Uterus (tissue), 4 donors: ENCODE measurements at places on chromosomes 5 and 9. TPM values are rescaled to one million over a fixed set of nuclear protein-coding genes. Genes with fewer than 3 reads are reported as not detected.

The KIF20A gene
- not detected for total RNA-seq

The DCAF10 gene
- total RNA-seq: 34.8 TPM

The ORM2 gene
- total RNA-seq: not detected

The DIPK1B gene
- 20.8 TPM for total RNA-seq

The PRKACG gene
- total RNA-seq: not detected

The CYSRT1 gene
- total RNA-seq: not detected

- no peak for DNase-seq
These were observed 41.0 kb upstream of the DMRT3 start for GRCh38 chr9:935348-935965.

DNA sequence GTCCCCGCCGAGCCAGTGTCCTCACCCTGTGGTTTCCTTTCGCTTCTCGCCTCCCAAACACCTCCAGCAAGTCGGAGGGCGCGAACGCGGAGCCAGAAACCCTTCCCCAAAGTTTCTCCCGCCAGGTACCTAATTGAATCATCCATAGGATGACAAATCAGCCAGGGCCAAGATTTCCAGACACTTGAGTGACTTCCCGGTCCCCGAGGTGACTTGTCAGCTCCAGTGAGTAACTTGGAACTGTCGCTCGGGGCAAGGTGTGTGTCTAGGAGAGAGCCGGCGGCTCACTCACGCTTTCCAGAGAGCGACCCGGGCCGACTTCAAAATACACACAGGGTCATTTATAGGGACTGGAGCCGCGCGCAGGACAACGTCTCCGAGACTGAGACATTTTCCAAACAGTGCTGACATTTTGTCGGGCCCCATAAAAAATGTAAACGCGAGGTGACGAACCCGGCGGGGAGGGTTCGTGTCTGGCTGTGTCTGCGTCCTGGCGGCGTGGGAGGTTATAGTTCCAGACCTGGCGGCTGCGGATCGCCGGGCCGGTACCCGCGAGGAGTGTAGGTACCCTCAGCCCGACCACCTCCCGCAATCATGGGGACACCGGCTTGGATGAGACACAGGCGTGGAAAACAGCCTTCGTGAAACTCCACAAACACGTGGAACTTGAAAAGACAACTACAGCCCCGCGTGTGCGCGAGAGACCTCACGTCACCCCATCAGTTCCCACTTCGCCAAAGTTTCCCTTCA is 1.4 kb downstream of the GLIS3 start:
- DNase-seq: no peak

- no peak for DNase-seq
These were observed 2385.2 kb upstream of the C9orf72 start for GRCh38 chr9:29958469-29958868.

- DNase-seq: peak; percentile 48
These were observed at the start of gene GGTA1 for GRCh38 chr9:121499427-121500164. GGTA1 (minus strand) TSS chr9:121499844; CDS start chr9:121467922, 31,922 bp downstream.

GRCh38 chr9:136380381-136380780 is 6.9 kb upstream of the CARD9 start:
- no peak for DNase-seq

GRCh38 chr9:76581731-76582130 is 122.7 kb downstream of the GCNT1 start:
- DNase-seq: no peak

DNA sequence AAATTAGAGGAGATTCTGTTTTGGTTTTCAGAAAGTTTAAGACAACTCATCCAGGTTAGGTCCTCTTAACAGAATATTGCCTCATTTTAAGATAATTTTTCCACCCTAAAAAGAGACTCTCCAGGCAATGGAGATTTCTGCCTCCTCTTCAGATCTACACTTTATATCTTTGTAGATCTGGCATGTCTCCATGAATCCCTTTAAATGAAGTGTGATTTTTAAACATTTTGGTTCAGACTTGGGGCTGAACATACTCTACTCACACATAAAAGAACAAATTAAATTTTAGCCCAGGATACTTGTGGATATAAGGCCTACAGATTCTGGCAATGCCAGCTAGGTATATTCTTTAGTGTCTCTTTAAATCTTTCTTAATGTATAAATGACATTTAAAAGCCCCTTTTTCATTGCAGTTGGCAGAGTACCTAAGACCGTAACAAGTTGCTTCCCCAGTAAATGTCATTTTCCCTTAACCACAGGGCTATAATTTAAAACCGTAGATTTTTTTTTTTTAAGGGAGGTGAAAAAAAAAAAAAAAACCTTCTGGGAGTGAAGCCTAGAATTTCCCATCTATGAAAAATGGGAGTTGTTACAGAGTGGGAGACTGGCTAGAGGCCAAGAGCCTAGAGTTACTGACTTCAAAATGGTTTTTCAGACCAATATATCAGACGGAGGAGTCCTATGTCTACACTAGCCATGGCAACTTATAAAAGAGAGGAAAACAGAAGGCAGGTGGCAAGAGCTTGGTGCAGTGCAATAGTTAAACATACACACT is 207.8 kb upstream of the TARS1 start:
- DNase-seq: peak; percentile 31

GRCh38 chr5:96250782-96251181 is 182.3 kb downstream of the PCSK1 start:
- no peak for DNase-seq

DNA sequence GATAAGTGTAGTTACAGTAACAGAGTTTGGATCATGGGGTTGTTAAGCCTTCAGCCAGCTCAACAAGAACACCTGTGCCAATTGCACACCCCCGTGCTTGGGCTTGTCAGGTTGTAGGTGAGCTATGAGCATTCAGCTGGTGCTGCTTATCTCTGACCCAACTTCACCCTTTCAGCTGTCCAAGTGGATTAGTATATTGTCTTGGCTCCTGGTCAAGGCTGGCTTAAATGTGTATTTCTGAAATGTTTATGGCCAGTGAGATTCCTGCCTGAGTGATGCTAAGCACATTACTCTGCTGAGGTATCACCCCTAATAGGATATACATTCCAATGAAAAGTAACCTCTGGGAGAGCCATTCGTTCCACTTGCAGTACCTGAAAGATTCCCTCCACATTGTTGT is 44.2 kb upstream of the LMNB1 start:
- no peak for DNase-seq

DNA sequence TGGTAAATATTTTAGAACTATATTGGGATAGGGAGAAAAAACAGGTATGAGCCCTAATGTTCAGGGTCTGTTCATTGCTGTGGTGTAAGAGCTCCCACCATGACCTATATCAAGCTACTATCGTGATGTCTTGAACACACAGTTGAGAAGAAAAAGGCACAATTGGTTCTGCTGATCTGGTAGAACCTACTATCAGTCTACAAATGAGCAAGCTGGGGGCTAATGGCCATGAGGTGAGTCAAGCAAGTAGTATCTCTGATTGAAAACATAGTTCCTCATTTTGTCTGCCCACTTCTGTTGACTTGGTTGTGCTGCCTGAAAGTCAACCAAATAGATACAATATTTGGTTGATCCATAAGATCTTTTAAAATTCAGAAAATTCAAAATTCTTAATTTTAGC is 1026.3 kb downstream of the CDH12 start:
- no peak for DNase-seq

- DNase-seq: no peak
These were observed 27.8 kb upstream of the LARP1 start for GRCh38 chr5:154727361-154727760.
